ENCODE measurements at places on chromosomes 5 and 9.

DNA sequence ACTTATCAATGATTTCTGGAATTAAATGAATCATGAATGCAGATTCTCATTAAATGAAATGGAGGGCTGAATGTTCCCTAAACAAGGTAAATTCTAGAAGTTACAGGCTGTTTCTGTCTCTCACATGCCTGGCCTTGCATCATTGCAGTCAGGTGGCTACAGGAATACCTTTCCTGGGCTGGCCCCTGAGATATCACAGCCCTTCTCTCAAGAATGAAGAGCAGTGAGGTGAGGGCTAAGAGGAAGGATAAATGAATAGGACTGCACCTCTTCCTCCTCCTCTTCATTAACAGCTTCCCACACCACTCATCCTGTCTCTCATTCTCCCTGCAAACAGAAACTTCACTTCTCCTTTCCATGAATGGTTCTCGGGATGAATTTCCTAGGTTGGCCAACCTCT, 22.5 kb downstream of the ARHGEF28 start:
- DNase-seq, result no peak

GRCh38 chr5:87541033-87541432, 128.3 kb upstream of the CCNH start:
- no peak for DNase-seq

DNA sequence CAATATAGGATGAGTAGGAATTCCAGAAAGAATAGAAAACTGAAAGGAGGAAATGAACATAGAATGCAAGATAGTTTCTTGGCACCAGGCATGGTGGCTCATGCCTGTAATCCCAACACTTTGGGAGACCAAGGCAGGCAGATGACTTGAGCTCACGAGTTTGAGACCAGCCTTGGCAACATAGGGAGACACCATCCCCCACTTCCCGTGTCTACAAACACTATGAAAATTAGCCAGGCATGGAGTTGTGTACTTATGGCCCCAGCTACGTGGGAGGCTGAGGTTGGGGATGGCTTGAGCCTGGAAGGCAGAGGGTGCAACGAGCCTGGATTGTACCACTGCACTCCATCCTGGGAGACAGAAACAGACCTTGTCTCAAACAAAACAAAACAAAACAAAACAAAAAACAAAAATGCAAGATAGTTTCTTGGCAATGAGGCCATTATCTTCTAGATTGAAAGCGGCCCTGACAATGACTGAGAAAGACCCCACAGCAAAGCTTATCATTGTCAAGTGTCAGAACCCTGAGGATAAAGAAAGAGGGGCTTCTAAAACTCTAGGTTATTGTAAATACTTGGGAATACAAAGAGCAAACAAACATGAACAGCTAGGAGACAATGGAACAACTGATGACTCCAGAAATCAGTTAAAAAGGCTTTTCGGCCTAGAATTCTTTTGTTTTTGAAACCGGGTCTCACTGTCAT, 9.2 kb downstream of the SQSTM1 start:
- DNase-seq, result no peak

GRCh38 chr9:4389755-4390154, 89.9 kb upstream of the GLIS3 start:
- DNase-seq, result no peak

- DNase-seq, result no peak
These were observed 263.4 kb downstream of the ZSWIM6 start for GRCh38 chr5:61595426-61595825.

DNA sequence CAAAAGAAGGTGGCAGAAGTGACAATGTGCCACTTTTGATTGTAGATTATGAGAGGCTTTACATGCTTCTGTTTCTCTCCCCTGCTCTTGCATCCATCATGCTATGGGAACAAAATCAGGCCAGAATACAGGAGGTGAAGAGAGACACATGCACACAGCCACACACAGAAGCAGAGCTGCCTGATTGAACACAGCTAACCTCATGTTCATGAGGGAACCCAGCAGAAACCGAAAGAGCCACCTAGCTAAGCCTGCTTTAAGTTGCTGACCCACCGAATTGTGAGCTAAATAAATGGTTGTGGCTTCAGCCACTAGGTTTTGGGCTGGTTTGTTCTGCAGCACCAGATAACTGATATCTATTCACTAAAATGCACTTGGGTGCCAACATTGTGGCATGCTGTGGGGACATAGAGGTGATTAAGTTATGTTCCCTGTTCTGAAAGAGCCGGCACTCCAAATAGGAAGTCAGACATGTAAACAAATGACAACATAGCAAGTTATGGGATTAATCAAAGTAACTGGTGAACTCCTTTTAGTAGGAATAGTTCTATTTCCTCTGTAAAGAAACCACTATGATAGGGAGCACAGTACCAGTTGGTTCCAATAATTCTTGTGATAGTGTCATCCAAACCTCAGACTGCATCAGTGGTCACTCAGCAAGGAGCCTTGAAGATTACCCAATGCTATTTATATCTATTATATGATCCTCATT, 93.6 kb upstream of the TNC start:
- DNase-seq, result no peak

- no peak for DNase-seq
These were observed 121.2 kb upstream of the GRHPR start for GRCh38 chr9:37301042-37301853.

DNA sequence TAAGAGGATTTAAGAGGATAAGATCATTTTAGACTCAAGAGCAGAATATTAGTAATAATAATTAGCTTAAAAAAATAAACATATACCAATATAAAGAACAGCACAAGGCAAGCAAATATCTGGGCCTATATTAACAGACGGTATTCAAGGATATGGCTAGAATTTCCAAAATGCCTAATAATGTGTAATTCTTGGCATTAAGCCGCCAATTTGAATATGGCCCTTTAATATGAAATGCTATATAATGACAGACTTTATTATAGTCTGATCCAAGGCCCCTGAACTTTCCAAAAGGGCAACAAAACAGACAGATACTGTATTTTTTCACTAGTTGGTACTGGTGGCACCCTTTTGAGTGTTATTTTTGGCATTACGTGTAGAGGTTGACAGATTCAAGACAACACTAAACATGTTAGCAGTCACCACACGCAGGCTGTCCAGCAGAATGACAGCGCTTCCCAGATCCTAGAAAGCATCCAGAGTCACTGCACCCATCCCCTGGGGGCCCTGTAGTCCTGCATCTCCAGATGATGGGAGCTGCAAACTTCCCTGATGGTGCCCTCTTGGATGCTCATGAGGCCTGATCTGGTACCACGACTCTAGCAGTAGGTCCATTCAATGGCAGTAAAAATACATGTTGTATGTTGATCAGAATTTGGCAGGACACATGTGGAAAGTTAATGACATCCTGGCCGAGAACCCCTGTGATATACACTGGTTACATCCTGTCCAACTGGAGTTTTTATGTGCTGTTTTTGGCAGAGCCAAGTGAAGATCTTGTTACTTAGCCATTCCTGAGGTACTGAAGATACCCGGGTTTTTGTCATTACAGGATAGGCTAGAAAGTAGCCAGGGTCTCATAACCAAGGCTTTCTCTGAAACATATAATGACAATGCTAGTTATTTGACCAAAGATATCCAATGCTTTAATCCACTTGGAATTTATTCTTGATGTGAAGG, 1.7 kb upstream of the ABL1 start:
- DNase-seq, result no peak

- no peak for DNase-seq
These were observed 206.3 kb downstream of the CACNA1B start for GRCh38 chr9:138083873-138084272.

DNA sequence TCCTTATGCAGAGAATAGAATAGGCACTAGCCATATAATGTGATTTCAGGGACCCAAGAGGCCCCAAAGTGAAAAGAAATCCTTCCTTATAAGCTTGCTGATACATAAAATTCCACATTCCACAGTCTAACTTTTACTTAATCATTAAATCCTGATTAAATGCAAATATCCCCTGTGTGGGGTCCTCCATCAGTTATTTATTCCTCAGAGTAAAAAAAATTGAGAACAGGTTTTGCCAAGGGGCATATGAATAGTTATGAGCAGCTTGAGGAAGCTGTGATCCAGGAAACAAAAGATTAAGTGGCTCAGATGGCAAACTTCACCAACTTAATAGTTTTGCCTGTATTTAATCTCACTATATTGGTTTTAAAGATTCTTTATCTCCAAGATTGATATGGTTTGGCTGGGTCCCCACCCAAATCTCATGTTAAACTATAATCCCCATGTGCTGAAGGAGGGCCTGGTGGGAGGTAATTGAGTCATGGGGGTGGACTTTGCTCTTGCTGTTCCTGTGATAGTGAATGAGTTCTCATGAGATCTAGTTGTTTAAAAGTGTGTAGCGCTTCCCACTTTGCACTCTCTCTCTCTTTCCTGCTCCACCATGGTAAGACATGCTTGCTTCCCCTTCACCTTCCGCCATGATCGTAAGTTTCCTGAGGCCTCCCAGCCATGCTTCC, 324.9 kb downstream of the NPR3 start:
- no peak for DNase-seq

- no peak for DNase-seq
These were observed 1967.1 kb upstream of the WWC1 start for GRCh38 chr5:166324372-166324771.

GRCh38 chr9:111559000-111559610, 34.1 kb downstream of the ZNF483 start:
- DNase-seq, result no peak

- DNase-seq, result no peak
These were observed 112.1 kb downstream of the NUDT12 start for GRCh38 chr5:103450333-103451061.

DNA sequence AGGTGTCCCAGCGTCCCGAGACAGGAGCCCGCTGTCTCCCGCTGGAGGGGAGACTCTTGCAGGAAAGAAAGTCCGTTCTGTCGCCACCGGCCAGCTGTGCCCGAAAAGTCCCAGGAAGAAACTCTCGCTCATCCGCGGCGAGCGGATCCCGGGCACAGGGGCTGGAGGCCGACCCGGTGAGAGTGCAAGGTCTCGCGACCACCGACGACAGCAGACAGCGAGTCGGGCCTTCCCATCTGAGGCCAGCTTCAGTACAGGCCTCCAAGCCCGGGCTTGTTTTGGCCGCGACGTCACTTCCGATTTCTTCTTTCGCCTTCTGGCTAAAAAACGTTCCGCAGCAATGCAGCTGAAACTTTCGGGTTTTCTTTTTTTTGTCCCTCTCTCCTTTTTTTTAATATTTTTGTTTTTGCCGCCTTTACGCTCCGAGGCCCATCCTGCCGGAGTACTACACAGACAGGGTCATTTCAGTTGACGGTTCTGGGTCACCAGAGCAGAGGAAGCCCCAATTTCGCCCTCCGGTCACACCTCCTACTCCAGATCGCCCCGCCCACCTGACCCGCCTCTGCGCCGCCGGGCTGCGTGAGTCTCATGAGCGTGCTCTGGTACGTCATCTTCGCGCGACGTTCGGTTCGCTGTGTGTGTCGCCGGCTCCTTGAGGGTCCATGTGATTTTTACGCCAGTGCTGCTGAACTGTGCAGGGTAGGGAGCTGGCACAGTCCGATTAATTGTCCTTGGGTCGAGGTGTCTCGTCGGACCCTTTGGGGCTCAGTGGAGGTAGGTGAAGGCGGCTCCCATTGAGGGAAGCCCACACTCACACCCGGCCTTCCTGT, at the start of the genes ANKRA2 and UTP15:
Gene ANKRA2 (minus strand): TSS at position 501 of the 830 bp plus-strand sequence. CDS start 2,758 bp downstream, outside the sequence.
Gene UTP15 (plus strand): TSS at position 605 of the 830 bp plus-strand sequence. CDS start 1,602 bp downstream, outside the sequence.
- peak; percentile 95 for DNase-seq

GRCh38 chr9:4243877-4244812, 55.7 kb downstream of the GLIS3 start:
- DNase-seq, result no peak

GRCh38 chr9:111099199-111100008, 61.1 kb upstream of the LPAR1 start:
- no peak for DNase-seq

DNA sequence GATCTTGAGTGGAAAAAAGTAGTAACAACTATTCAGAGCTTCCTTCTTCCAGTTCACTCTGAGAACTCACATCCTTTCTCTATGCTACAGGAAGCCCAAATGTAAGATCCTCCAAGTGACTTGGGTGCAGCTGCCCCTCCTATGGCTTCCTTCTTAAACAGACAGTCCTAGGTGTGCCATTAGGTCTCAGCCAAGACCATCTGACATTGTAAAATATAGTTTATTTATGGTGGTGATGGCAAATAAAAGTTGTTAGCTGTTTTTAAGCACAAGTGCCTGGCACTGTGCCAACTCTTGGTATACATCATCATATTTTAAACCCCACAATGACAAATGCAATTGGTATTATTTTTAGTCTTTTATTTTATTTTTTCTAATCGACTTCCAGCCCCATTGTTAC, 58.1 kb downstream of the TMEM252 start:
- no peak for DNase-seq

GRCh38 chr9:132312873-132313272, 41.9 kb downstream of the SETX start:
- DNase-seq, result no peak

DNA sequence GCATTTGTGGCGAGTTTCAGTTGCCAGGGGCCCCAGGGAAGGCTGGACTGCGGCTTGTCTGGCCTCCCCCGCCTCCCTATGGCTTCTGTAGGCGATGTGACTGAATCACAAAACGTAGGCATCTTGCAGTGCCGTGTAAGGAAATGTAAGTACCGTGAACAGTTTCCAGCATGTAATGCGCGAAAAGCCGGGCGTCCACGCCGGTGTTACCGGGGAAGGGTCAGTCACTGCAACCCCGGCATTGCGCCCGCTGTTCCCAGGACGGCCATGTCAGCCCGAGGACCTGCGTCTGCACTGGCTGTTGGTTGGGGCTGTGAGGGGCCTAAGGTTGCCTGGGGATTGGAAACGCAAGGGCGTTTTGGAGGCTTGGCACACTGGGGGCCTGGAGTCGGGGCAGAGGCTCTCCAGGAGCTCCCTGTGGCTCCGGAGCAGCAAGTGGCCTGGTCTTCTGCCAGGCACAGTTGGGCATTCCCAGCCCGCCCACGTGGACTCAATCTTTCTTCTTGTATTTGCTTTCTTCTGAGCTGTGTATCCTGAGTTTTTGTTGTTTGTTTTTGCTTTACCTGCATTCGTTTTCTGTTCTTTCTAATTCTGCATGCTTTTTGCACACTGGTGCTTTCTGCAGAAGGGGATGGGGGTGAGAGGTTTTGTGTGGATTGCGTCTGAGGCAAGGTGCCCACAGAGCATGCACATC, 36.9 kb upstream of the PLEKHG4B start:
- DNase-seq, result no peak

DNA sequence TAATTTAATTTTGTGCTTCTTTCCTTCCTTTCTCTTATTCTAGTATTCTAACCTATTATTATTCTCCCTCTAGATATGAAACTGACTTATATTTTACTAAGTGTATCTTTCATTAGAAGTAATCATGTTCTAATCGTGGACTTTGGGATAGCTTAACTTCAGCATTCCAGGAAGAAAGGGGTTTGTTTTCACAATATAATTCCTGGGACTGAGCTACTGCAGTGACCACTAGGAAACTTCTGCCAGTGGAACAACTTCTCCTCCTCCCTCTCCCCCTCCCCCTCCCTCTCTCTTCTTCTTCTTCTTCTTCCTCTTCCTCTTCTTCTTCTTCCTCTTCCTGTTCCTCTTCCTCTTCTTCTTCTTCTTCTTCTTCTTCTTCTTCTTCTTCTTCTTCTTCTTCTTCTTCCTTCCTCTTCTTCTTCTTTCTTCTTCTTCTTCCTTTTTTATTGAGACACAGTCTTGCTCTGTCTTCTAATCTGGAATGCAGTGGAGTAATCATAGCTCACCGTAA, 127.9 kb downstream of the NNT start:
- no peak for DNase-seq

- DNase-seq, result no peak
These were observed 22.0 kb downstream of the CHD1 start for GRCh38 chr5:98906756-98907355.

GRCh38 chr5:38932854-38933408, 87.1 kb downstream of the OSMR start:
- no peak for DNase-seq

GRCh38 chr5:54484219-54484894, 28.9 kb downstream of the HSPB3 start:
- no peak for DNase-seq
